ENCODE measurements at places on chromosomes 1 and 21.
A peak's percentile ranks its signal among the peaks of the same experiment; 100 is the strongest.

- DNase-seq = no peak
Measured at GRCh38 chr1:190963321-190963720, 485.7 kb upstream of the BRINP3 start.

DNA sequence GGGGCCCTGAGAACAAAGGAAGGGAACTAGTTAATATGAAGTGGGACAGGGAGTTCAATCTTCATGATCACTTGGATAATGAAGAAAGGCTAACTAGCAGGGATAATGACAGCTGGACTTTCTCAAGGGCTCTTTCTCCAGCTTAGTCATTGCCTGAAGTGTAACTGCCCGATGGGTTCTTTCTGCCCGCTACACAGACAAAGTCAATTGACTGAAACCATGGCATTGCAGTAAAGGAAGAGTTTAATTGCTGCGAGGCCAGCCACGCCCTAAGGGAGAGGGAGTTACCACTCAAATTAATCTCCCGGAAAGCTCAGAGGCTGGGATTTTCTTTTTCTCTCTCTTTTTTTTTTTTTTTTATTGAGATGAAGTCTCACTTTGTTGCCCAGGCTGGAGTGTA is 16.6 kb upstream of the SLC2A5 start:
- no peak for DNase-seq

DNA sequence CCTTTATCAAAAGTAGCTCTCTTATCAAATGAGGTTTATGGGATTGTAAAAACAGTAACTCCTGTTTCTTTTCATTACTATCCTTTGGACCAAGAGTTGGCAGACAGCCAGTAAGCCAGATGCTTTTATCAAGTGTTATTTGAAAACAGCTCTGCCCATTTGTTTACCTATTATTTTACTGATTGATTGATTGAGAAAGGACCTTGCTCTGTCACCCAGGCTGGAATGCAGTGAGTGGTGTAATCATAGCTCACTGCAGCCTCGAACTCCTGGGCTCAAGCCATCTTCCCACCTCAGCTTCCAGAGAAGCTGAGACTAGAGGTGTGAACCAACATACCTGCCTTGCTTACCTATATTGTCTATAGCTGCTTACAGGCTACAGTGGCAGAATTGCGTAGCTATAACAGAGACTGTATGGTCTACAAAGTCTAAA is 3.6 kb downstream of the PRKAB2 start:
- peak; percentile 52 for DNase-seq

DNA sequence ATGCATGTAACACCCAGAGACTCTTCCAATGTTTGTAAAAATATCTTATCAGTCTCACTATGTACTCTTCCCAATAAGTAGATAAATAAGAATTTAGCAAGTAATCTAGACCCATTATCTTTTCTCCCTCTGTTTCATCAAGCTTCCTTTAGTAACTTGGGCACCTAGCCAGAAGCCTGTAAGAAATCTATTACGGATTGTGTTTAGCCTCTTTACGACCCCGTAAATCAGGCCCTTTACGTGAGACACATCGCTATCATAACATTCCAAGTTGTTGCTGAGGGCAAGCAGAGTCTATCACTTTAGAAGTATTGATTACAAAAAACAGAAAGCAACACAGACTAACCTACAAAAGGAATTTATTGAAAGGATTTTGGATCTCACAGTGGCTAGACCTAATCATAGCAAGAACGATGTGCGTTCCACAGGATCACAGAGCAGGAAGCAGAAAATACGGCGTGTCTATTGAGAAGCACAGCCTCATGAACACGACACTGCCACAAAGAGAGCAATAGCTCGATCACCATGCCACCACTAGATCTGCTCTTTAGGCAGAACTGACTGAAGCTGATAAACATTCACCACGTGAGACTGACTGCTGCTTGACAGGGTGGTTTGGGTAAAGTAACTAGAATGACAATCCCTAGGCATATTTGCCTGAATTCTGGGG is 922.1 kb downstream of the AMY1C start:
- no peak for DNase-seq

DNA sequence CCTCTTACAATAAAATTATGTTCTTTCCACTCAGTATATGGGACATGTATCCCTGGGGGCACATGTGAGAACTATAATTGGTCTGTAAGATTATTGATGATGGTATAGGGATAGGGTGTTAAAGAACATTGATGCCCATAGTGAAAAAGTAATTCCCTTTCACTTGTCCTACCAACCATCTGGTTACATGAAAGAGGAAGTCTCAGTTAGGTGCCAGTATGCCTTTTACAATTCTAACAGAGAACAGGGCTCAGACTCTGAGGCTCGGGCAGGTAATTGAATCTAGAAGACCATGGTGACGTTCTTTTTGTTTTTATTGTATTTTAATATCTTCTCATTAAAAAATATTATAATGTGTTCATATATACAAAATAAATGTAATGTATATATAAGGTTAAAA is 113.6 kb downstream of the FGGY start:
- no peak for DNase-seq

GRCh38 chr21:43267391-43268085 is 98.7 kb downstream of the CRYAA start:
- no peak for DNase-seq
